ENCODE measurements at places on chromosomes 1 and 21.

- DNase-seq: no peak
Measured at GRCh38 chr1:246020211-246020954, 486.7 kb downstream of the SMYD3 start.

DNA sequence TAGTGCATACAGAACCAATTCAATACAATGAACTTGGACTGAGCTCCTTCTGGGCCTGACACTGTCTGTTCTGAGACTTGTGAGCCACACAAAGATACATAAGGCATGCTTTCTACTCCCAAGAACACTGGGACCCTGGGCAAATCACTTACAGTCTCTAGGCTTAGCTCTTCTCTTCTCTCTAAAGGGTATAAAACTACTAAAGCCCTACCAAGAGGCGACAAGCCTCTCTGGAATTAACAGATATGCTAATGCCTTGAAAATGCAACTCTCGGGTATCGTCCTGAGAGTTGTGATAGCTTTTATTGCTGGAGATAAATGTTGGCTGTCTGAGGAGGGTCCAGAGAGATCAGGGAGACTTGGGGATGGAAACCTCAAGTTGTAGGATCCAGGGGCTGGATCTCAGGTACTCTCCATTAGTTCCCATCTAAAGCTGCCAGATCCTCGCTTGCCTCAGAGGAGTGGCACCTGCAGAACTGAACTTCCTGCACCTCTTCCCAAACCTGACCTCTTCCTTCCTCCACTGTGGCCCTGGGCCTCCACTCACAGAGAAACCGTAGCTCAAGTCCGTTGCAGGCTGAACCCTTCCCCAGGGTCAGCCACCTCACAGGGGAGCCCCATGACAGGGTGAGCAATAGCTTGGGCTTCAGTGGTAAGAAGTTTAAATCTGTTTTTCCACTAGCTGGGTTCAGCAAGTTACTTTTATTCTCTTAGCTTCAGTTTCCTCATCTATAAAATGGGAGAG is 11.5 kb upstream of the CFAP45 start:
- DNase-seq: peak; percentile 29

GRCh38 chr1:47031585-47031984 is 8.1 kb downstream of the CYP4X1 start:
- DNase-seq: no peak

DNA sequence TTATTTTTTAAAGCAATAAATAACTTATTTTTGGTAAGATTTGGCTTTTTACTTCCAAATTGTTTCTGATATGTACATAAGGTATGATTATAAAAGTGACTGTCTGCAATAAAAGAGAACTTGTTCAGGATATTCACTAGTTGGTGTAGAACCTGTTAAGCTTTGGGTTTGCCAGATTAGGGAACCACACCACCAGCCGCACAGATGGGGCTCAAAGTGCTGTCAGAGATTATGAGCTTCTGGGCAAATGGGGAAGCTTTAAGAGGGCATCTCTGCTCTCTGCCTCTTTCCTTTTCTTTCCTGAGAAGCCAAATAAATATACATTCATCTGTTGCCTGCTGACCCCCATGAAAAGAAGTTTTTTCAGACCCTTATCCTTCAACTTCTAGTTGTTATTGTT is 25.4 kb downstream of the IVNS1ABP start:
- DNase-seq: no peak

GRCh38 chr1:154556422-154556821 is 2.0 kb downstream of the UBE2Q1 start:
- DNase-seq: peak; percentile 30

- no peak for DNase-seq
Measured at GRCh38 chr1:110220324-110220723, 10.2 kb downstream of the KCNC4 start.

DNA sequence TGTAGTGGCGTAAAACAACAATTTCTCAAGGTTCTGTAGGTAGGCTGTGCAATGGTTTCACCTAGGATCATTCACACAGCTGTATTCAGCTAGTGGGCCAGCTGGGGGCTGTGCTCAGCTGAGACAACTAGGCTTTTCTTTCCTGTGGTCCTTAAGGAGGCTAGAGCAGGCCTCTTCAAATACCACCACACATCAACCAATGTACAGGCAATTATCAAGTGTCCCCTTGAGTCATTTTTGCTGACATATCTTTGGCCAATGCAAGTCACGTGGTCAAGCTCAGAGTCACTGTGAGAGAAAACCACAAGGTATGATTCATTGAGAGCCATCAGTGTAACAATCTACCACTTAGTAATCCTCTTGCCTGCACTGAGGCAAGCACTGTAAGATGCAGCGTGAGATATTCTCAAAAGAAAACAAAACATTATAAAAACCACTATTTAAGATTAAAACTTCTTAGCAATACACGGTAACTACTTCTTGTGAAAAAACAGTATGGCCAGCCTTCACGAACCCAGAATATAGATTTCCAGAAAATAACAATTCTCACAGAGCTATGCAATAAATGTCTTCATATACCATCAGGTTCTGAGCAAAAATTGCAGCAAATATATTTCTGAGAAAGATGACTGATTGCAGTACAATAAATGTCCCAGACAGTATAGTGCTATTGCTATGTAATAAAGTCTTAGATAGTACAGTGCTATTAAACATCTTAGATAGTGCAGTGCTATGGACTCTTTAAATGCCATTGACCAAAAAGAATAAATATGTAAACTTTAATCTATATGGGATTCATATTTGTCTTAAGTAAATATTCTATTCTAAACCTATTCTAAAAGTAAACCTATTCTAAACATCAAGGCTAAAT is 55.3 kb downstream of the NME7 start:
- DNase-seq: peak; percentile 97

- no peak for DNase-seq
Measured at GRCh38 chr1:207944571-207944970, 33.6 kb upstream of the CD34 start.

DNA sequence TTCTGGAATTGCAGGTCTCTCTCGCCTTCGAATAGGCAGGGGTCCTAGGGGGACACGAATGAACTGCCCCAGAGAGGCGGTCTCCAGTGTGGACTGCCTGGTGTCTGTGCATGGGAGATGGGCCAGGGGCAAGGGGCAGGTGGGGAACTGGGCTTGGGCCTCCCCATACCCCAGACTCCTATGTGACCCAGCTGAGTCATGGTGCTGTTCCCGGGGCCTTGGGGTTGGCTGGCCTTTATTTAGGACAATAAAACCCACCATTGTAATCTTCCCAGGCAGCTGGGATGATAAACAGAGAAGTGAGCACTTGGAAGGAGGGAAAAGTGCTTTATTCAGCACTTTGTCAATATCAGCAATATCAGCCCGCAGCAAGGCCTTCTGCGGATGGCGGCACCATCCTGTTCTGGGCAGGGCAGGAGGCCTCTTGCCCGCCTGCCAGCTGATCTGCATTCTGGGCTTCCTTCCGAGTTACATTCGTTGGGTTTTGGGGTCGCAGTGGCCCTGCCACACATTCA is 209.0 kb upstream of the TMEM51 start:
- peak; percentile 59 for DNase-seq

DNA sequence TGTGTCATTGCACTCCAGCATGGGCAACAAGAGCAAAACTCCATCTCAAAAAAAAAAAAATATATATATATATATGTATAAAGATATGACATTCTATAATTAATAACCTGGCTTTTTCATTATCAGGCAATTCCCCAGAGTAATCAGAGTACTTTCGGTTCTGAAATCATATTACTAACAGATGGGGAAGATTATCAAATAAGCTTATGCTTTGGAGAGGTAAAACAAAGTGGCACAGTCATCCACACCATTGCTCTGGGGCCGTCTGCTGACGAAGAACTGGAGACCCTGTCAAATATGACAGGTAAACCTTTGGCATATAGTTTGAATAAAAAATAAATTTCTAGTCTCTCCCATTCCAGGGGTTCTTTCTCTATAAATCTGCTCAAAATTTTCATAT is 58.5 kb upstream of the SH3GLB1 start:
- DNase-seq: no peak

DNA sequence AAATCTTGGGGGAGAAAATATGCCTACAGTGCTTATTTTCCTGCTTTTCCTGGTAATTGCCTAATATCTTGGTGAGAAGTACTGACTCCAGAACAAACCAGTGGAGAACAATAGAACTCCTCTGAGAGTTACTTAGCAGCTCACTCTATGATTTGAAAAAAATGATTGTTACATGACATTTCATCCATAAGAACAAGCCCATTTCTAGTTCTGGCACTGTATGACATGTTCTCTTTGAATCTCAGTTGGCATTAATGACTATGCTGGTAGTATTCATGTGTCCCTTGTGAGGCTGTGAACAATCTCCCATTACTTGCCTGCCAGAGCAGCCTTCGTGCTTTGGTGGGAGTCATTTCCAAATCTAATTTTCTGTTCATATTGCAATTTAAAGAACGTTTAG is 58.0 kb downstream of the CLIC4 start:
- DNase-seq: no peak

DNA sequence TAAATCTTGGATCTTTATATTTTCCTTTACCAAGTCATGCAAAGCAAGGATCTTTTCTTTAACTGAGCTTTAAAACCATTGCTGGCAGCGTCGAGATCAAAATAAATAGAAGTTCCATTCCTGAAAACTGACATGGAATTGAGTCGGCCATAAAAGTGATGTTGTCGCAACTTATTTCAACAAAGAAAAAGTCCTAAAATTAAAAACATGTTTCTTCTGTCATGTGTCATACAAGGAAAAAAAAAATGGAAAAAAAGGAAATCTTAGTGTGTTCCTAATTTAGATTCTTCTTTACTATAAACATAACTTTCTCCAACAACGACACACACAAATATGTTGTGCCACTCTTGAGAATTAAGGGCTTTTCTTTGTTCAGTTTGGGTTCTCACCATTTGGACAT is 34.9 kb downstream of the GREM2 start:
- DNase-seq: no peak

DNA sequence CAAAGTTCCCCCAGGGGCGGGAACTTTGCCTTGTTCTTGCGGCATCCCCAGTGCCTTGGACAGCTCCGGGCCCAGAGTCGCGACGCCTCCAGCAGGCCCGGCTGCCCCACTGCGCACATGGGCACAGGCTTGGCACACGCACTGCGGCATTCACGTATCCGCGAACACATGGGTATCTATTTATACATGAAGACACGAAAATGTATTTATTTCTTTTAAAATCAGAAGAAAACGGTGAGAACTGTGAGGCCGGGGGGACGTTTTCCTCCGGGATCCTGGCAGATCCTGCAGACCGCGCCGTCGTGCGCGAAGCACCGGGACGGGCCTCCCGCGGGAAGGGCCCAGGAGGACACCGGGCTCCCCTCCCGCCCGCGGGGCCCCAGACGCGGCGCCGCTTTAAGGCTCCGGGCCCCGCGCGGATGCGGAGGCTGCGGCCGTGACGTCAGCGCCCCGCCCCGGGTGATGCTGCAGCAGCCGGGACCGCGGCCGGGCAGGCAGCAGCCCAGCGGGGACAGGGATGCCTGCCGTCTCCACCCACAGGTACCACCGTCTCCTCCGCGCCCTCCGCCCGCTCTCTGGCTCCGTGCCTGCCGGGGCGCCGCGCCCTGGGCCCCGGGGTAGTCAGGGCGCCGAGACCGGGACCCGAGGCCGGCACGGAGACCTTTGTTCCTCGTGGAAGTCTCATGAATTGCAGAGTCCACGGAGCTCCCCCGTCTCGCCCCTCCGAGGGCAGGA is at the start of gene SLC45A1:
Gene SLC45A1 (plus strand): TSS at position 468 of the 735 bp plus-strand sequence. CDS start 6,216 bp downstream, outside the sequence.
- DNase-seq: peak; percentile 53

- DNase-seq: no peak
Measured at GRCh38 chr1:211532088-211532444, 40.1 kb upstream of the RD3 start.

- DNase-seq: no peak
Measured at GRCh38 chr1:115506518-115506917, 135.3 kb upstream of the VANGL1 start.

DNA sequence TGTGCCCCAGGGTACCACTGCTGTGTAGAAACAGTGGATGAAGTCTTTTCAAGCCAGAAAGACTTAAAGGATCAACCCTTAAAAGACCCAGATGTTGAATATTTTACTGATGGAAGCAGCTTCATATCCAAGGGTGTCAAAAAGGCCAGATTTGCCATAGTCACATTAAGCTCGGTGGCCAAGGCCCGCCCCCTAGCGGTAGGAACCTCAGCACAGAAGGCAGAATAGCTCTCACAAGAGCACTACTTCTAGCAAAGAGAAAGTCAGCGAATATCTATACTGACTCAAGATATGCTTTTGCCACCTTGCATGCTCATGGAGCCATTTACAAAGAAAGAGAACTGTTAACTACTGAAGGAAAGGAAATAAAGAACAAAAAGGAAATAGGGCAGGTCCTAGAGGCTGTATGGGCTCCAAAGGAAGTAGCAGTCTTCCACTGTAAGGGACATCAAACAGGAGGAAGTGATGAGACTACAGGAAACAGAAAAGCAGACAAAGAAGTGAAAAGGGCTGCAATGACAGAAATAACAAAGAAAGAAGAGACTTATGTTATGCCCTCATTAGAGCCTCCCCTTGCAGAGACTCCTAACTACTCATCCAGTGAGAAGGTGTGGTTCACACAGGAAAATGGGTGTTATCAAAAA is 90.5 kb downstream of the LIPI start:
- DNase-seq: peak; percentile 10

- peak; percentile 91 for DNase-seq
Measured at GRCh38 chr1:109667452-109668122, at the start of gene GSTM2. TSS of gene GSTM2 (plus strand) at chr1:109668057. CDS start at chr1:109668116, 59 bp downstream.

GRCh38 chr1:226642421-226642820 is 93.9 kb downstream of the STUM start:
- no peak for DNase-seq

GRCh38 chr1:174058624-174059023 is 36.5 kb upstream of the RC3H1 start:
- no peak for DNase-seq

- DNase-seq: no peak
Measured at GRCh38 chr21:31555741-31556191, 103.7 kb upstream of the SOD1 start.

DNA sequence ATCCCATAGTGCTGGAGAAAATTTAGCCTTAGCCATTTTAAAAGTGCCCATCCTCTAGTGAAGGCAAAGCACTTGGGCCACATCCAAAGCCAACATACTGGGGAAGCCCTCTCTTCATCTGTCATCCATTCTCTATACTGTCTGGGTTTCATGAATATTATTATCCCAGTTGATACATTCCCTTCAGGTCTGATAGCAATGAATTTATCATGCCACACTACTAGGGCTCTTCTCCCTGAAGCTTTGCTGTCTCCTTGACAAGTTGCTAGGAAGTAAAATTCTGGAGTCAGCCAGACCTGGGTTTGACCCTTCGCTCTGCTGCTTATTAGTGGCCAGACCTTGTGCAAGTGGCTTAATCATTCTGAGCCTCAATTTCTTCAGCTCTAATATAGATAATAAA is 1041.4 kb upstream of the ADGRL2 start:
- DNase-seq: no peak

GRCh38 chr21:42991992-42992740 is 17.8 kb downstream of the PKNOX1 start:
- peak; percentile 95 for DNase-seq

DNA sequence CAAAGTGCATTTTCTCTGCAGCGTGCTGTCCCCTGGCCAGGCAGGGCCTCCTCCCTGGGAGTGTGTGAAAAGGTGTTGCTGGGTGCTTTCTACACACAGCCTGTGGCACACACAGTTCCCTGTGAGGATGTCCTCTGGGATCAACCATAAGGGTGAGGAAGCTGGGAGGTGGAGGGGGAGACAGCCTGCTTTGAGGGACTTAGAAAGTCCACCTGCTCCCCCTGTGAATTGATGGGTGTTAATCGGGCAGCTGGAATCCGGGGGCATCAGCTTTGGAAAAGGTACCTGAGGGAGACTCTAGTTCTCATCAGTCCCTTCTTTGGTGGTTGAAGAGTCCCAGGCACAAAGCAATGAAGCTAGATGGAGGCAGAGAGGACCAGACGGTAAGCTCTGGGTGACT is 35.8 kb downstream of the LHX4 start:
- DNase-seq: no peak

Data from mesenchymal stem cell (in vitro differentiated cells and primary cell).